ENCODE measurements at places on chromosomes 2 and 18.
A peak's percentile ranks its signal among the peaks of the same experiment; 100 is the strongest.

- DNase-seq: no peak
Measured at GRCh38 chr18:24995755-24996154, 356.2 kb downstream of the ZNF521 start.

GRCh38 chr18:5057386-5058348 lies 139.4 kb downstream of the AKAIN1 start:
- peak; percentile 75 for DNase-seq

DNA sequence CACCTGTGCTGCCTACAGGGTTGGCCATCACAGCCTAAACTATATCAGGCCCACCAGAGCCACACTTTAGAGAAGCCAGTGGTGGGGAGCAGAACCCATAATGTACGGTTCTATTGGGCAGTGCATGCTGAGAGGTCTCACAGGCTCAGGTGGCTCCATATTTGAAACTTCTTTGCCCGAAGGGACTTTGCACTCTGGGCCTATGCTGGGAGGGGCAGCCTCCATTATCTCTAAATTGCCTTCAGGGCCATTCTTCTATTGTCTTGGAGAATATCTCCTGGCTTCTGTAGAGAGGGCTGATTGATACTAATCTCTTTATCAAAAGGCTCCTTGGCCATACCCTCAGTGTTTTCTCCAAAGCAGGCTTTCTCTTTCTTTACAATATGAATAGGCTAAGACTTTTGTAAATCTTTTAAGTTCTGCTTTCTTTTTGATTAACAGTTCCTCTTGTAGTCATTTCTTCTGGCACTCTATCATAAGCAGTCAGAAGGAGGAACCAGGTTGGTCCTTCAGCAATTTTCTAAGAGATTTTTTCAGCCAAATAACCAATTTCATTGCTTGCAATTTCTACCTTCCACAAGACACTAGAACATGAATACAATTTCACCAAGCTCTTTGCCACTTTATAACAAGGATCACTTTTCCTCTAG lies 44.5 kb downstream of the RPE start:
- no peak for DNase-seq

GRCh38 chr18:48986851-48987761 lies 36.3 kb upstream of the SMAD7 start:
- DNase-seq: no peak

GRCh38 chr2:80326214-80326613 lies 21.7 kb upstream of the LRRTM1 start:
- DNase-seq: peak; percentile 33

GRCh38 chr2:159091381-159091780 lies 122.9 kb downstream of the TANC1 start:
- peak; percentile 31 for DNase-seq

DNA sequence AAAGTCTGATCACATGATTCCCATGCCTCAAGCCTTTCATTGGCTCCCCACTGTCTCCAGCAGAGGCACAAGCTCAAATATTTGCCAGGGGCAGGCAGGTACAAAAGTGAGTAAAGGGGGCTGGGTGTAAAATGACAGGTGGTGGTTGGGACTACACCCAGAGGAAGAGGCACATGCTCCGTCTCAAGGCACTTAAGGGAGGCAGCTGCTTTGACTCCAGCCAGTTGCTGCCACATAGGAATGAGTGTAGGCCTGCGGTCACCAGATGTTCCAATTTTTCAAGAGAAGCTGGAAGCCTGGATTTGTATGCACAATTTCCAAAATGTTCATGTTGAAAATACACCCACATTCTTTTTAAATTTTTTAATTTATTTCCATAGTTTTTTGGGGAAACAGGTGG lies 164.4 kb downstream of the UPP2 start:
- no peak for DNase-seq

- no peak for DNase-seq
Measured at GRCh38 chr2:119814216-119814615, 54.5 kb downstream of the PTPN4 start.

DNA sequence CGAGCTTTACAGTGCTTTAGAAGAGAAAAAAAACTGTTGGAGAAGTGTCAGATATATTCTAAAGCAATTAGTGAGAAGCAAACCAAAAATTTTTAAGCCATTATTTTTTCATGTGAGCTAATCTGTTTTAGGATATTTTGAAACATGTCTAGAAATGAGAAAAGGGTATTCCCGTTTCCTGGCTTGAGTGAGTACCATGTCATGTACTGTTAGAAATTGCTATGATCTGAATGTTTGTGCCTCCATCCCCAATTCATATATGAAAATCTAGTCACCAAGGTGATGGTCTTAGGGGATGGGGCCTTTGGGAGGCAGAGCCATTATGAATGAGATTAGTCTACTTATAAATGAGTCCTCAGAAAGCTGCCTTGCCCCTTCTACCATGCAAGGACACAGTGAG lies 493.3 kb upstream of the GCFC2 start:
- no peak for DNase-seq

- DNase-seq: no peak
Measured at GRCh38 chr18:4544142-4544541, 89.0 kb upstream of the DLGAP1 start.

- no peak for DNase-seq
Measured at GRCh38 chr2:98985905-98986666, 50.1 kb upstream of the CRACDL start.

- DNase-seq: no peak
Measured at GRCh38 chr2:111050701-111051376, 69.9 kb upstream of the BCL2L11 start.

All from trophoblast cell (in vitro differentiated cells and primary cell).